ENCODE measurements at places on chromosomes 2 and 18.

GRCh38 chr2:20040489-20041172 lies 10.8 kb downstream of the LAPTM4A start:
- DNase-seq: no peak

GRCh38 chr2:40281021-40281940 lies 170.6 kb downstream of the SLC8A1 start:
- DNase-seq: no peak

GRCh38 chr18:73365018-73365417 lies 497.2 kb upstream of the NETO1 start:
- DNase-seq: no peak

DNA sequence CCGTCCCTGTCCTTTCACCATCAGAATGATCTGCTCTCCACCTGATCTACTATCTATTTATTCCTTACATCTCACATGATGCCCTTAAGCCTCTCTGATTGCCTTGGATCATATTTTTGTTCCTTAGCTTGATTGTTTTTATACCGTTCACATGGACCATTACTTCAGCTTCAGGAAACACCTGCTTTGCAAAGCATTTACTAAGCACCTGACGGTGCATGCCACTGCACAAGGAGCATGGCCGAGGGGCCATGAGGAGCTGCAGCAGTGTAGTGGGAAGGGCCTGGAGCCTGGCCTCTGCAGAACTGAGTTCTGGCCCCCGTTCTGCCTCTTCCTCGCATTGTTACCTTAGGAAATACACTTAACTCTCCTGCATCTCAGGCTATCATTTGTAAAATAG lies 124.1 kb upstream of the NDUFV2 start:
- no peak for DNase-seq

DNA sequence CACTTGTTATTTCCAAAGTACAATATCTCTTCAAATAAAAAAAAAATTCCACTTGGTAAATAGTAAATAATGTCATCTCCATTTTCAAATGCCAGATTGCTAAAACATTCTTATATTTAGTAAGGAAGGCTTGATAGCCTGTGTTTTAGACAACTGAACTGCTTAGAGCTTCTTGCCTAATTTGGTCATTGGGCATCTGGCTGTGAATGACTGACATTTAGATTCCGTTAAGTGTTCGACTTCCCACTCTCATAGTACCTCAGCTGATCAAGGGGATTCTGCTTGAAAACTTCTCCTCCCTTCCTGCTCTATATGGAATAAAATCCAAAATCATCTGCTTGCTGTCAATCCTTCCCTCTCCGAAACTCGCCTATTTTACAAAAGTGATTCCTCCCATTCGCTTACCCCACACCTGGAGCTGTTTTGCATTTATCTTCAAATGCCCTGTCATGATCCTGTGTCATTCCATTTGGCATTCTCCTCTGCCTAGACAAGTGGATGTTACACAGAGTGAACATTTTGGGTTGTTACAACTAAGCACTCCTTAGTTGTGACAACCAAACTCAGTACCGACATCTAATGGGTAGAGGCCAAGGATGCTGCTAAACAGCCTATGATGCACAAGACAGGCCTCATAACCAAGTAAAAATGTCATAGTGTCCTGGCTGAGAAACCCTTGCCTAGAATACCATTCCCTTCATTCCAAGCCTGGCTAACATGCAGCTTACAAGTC lies 181.0 kb downstream of the CDH2 start:
- no peak for DNase-seq

- no peak for DNase-seq
Measured at GRCh38 chr2:200380091-200380561, 73.6 kb downstream of the SPATS2L start.

GRCh38 chr2:184039493-184039892 lies 558.8 kb upstream of the ZNF804A start:
- no peak for DNase-seq

GRCh38 chr18:41113885-41114482 lies 841.0 kb upstream of the PIK3C3 start:
- DNase-seq: no peak

DNA sequence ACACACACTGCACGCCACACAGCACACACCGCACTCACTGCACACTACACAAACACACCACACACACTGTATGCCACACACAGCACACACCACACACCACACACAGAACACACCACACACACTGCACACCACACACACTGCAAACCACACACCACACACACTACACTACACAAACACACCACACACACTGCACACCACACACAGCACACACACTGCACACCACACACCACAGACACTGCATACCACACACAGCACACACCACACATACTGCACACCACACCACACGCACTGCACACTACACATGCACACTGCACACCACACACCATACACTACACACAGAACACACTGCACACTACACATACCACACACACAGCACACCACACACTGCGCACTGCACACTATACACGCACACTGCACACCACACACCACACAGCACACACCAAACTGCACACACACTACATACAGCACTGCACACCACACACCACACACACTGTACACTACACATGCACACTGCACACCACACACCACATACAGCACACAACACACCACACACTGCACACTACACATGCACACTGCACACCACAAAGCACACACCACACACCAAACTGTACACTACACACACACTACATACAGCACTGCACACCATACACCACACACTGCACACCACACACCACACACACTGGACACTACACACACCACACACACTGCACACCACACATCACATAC lies 59.6 kb downstream of the ASB1 start:
- no peak for DNase-seq

DNA sequence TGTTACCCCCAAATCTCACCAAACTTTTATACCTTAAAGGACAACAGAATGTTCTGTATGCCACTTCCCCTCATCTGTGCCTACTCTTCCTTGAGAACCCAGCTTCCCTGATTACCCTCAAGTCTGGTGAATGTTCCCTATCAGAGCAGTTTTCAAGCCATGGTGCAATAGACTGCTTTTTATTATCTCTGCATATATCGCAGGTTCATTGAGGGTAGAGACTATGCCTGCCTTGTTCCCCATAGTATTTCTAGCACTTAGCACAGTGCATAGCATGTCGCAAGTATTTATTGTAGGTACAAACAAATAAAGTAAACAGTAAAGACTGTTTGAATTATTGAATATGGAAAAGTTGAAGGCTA lies 146.6 kb downstream of the HAUS1 start:
- no peak for DNase-seq

DNA sequence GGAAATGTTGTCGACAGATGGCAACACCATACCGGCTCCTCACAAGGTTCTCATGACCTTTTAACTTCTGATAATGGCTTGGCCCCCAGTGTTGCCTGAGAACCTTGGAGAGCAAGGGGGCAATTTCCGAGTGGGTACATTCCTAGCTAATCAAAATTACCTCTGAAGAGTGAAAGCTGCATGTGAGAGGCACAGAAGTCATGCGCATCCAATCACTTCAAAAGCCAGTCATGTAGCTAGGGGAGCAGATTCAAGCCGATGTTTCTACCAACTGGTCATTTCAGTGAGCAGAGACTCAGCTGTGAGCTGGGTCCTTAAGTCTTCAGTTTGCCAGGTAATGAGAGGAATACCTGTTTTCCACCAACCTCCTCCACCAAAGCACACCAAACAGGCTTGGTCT lies 111.4 kb downstream of the LIPG start:
- DNase-seq: no peak

- no peak for DNase-seq
Measured at GRCh38 chr2:184814421-184814820, 216.1 kb downstream of the ZNF804A start.

DNA sequence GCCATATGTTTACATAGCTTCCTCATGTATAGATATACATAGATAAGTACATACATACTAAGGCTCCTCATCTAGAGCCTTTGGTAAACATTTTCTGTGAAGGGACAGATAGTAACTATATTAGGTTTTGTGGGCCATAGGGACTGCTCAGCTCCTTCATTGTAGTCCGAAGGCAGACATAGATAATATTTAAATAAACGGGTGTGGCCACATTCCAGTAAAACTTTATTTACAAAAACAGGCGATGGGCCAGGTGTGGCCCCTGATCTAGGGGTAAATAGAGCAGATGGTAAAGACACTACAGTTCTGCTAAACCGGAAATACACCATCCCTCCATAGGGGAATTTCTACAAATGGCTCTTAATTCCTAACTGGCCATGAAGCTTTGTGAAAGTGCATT lies 7.3 kb downstream of the COQ10B start:
- no peak for DNase-seq
